Activated CD4-positive, alpha-beta T cell treated with anti-CD3 and anti-CD28 coated beads, Interleukin-2, amount 10 ng/mL, durations not matched to agents 24 days and 14 days (primary cell): ENCODE measurements at places on chromosomes 5 and 9.

DNA sequence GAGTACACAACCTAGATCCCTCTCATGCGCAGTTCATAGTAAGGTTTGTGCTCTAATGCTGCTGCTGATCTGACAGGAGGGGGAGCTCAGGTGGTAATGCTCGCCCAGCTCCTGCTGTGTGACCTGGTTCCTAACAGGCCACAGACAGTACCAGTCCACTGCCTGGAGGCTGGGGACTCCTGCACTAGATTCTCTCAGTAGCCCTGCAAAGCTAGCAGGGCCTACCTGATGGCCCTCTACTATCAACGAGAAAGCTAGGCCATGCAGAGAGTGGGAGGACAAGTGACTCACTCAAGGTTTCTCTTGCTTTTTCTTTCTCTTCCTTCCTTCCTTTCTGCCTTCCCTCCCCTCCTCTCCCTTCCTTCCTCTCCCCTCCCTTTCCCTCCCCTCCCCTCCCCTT lies 55.1 kb upstream of the TEX48 start:
- peaks cover 16% of the 10 kb centered on the region for H3K36me3 ChIP-seq
- DNase-seq = peak; percentile 67
- H3K27ac ChIP-seq = peak overlapping the region; percentile 93
- H3K27me3 ChIP-seq = no peaks in the 10 kb centered on the region
- H3K4me1 ChIP-seq = peaks cover 63% of the 10 kb centered on the region

DNA sequence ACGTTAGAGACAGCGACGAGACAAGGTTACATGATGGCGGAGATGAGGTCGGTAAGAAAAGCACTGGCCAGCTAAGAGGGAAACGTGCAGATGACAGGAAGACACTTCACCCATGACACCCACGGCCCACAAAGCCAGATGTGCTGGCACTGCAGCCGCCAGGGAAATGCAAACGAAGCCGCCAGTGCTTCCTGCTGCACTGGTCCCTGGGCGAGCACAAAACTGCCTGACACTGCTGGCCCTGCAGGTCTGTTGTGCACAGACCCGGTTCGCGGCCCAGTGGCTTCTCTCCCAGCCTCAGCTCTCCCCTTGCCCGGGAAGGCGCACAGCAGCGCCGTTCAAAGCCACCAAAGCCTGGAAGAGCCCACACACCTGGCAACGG lies 20.3 kb downstream of the QSOX2 start:
- H3K4me3 ChIP-seq = no peak overlapping the region
- DNase-seq = no peak
- no peak overlapping the region for H3K27ac ChIP-seq

DNA sequence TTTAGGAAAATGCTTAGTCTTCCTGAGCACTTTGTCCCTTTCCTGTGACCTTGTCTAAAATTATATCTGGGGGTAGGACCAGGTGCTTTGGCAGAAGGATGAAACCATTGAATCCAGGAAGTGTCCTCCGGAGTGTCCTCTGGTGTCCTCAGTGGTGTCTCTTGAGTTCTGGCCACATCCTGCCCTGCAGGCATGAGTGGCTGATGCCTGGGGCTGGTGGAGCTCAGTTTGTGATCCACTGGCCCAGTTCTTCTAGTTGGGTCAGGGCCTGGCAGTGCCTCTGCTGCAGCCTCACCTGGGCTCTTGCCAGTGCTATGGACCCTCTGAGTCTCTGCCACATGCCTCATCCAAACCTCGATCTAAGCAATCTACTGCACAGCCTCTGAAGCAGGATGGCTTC lies 14.4 kb upstream of the TMED7 start:
- DNase-seq = no peak
- H3K27ac ChIP-seq = no peak overlapping the region
- peaks cover 77% of the 10 kb centered on the region for H3K27me3 ChIP-seq
- H3K4me1 ChIP-seq = peaks cover 21% of the 10 kb centered on the region
- H3K4me3 ChIP-seq = no peak overlapping the region

DNA sequence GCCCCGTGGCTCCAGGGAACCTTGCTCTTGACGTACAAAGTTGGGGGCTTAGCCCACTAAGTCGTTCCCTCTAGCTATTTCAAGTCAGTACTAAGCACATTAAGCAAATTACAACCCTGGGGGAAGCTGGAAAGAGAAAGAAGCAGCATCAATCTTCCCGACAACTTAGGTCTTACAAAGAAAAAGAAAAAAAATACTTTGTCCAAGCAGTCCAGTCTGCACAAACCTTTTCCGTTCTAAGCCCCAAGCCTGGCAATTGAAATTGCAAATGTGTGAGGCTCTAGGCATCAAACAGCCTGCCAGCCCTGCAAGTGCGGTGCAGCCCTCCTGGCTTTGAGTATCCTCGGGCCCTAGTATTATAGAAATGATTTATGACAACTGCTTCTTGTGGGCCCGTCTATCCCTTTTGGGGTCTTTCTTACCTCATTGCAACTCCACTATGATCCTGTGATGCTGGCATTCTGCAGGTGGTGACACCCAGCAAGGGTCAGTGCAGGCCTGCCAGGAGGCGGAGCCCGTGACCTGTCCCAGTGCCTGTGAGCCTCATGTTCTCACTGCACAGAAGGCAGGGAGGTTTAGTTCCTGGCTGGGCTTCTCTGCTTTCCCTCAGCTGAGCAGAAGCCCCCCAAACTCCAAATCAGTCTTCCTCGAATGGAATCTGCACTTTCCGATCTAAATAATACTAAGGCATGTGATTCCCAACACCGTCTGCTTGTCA lies 232.3 kb upstream of the IRX2 start:
- H3K36me3 ChIP-seq = no peaks in the 10 kb centered on the region
- DNase-seq = no peak
- no peak overlapping the region for H3K27ac ChIP-seq
- H3K27me3 ChIP-seq = no peaks in the 10 kb centered on the region

GRCh38 chr5:82785456-82785855 lies 291.7 kb downstream of the TMEM167A start:
- H3K27me3 ChIP-seq = no peaks in the 10 kb centered on the region
- no peak overlapping the region for H3K4me3 ChIP-seq
- DNase-seq = no peak
- no peaks in the 10 kb centered on the region for H3K4me1 ChIP-seq
- H3K27ac ChIP-seq = no peak overlapping the region
- no peaks in the 10 kb centered on the region for H3K36me3 ChIP-seq

GRCh38 chr5:1950708-1951103 lies 68.0 kb upstream of the IRX4 start:
- no peaks in the 10 kb centered on the region for H3K36me3 ChIP-seq
- H3K4me3 ChIP-seq = no peak overlapping the region
- no peak overlapping the region for H3K27ac ChIP-seq
- peaks cover 5% of the 10 kb centered on the region for H3K27me3 ChIP-seq

DNA sequence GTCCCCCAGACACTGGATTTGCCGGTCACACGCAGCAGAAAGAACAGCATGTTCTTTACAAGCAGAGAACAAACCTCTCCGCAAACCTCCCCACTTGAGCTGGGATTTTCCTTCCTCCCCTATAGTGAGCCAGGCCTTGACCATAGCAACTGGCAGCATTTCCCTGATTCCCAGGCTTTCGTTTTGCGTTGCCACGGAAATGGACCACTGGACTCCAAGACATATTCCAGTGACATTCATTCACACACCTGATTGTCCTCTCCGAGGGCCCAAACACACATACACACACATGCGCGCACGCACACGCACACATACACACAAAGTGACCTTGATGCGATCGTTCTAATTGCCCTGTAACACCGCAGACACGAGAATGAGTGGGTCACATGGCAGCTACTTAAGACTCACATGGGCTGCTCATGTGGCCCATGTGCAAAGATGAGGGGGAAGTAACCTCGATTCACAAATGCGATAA lies 80.9 kb upstream of the CPEB4 start:
- H3K4me1 ChIP-seq = no peaks in the 10 kb centered on the region
- no peak overlapping the region for H3K4me3 ChIP-seq
- DNase-seq = no peak
- no peaks in the 10 kb centered on the region for H3K36me3 ChIP-seq

DNA sequence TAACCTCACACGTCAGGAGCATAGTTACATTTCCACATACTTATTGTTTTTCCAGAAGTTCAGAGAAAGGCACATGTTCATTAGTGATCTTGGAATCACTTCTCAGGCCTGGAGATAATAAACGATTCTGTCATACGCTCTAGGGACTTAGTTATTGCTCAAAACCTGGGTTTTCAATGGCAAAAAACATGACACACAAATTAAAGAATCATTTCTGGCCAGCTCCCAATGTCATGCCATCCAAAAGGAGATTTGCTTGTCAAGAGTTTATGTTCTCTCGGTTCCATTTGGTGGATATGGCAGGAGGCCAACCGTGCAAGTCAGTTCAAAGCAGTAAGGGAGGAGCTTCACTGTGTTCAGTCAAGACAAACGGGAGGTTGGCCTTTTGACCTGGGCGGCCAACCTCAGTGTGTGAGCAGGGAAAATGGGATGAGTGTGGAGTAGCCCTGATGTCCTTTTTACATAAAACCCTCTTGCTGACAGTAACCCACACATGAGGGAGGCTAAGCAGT lies 123.4 kb downstream of the NXNL2 start:
- peaks cover 16% of the 10 kb centered on the region for H3K27me3 ChIP-seq
- no peak overlapping the region for H3K4me3 ChIP-seq
- no peaks in the 10 kb centered on the region for H3K36me3 ChIP-seq
- H3K4me1 ChIP-seq = no peaks in the 10 kb centered on the region
- DNase-seq = no peak

- H3K4me1 ChIP-seq = peaks cover 6% of the 10 kb centered on the region
- no peaks in the 10 kb centered on the region for H3K36me3 ChIP-seq
- no peak for DNase-seq
- H3K27me3 ChIP-seq = no peaks in the 10 kb centered on the region
Measured at GRCh38 chr5:127940854-127941253, 142.7 kb upstream of the SLC12A2 start.

- peaks cover 6% of the 10 kb centered on the region for H3K4me1 ChIP-seq
- H3K27me3 ChIP-seq = no peaks in the 10 kb centered on the region
- H3K4me3 ChIP-seq = no peak overlapping the region
Measured at GRCh38 chr5:66993448-66993847, 203.2 kb downstream of the CD180 start.

DNA sequence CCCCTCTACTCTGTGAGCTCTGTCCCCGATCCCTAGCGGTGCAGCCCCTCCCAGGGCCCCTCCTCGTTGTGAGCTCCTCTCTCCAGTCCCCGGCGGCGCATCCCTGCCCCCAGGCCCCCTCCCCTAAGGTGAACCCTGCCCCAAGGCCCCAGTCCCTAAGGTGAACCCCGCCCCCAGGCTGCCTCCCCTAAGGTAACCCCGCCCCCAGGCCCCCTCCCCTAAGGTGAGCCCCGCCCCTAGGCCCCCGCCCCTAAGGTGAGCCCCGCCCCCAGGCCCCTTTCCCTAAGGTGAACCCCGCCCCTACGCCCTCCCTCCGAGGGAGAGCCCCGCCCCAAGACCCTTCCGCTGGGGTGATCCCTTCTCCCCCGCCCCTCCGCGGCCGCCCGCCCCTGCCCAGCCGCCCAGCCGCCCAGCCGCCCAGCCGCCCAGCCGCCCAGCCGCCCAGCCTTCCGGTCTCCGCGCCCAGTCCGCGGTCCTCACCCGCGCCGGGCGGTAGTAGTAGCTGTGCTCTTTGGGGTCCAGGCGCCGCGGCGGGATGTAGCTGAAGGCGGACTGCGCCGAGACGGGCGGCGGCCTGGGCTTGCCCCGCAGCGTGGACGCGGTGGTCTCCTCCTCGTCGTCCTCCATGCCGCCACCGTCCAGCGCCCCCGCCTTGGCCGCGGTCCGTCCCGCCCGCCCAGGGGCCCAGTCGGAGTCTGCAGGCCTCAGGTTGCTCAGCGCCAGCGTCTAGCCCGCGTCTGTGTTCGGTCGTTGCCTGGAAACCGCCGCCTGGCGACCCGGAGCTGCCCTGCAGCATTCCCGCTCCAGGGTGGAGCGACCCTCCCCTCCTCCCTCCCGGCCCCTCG lies at the start of gene CFAP90:
TSS of gene CFAP90 (minus strand) at position 739 of the 845 bp plus-strand sequence. CDS start at position 627, 112 bp downstream.
- peaks cover 42% of the 10 kb centered on the region for H3K27me3 ChIP-seq
- DNase-seq = peak; percentile 61
- H3K4me3 ChIP-seq = peak within 1 kb of the TSS; percentile 76
- H3K27ac ChIP-seq = no peak within 1 kb of the TSS

GRCh38 chr5:137712139-137712667 lies 23.7 kb downstream of the KLHL3 start:
- no peaks in the 10 kb centered on the region for H3K27me3 ChIP-seq
- no peaks in the 10 kb centered on the region for H3K4me1 ChIP-seq
- H3K27ac ChIP-seq = no peak overlapping the region
- DNase-seq = no peak

DNA sequence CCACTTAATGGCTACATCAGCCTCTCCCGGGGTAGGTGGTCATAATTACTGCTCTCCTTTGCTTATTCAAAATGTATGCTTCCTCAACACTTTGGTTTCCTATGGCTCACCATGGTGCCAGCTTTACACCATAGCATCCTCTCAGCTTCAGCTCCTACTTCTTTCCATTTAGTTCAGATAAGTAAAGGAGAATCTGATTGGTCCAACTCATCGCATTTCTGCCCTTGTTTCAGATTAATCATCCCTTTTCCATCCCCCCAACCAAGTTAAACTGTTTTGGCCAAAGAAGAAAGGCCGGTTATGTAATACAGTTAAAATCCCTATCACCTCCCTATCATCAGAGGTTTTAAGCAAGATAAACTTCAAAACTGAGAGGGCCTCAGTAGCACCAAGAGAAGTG lies 130.5 kb downstream of the CETN3 start:
- no peaks in the 10 kb centered on the region for H3K27me3 ChIP-seq
- no peak overlapping the region for H3K27ac ChIP-seq
- H3K36me3 ChIP-seq = no peaks in the 10 kb centered on the region

DNA sequence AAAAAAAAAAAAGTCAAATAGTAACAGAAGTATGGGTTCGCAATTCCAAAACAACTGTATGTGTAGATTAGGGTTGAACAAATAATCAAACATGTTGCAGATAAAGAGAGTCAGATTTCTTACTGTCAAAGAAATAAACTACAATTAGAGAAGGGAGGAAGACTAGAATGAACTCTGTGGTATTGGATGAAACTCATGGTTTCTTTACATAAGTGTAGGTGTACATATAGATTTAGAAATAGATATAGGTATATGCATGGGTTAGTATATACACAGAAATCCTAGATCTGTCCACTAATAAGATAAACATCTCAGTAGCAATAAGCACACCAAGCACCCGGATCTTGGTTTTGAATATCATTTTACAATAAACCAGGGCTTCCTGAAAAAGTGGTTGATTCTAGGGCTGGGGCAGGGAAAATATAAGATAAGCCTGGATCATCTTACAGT lies 21.3 kb downstream of the DTWD2 start:
- H3K4me1 ChIP-seq = no peaks in the 10 kb centered on the region
- no peak overlapping the region for H3K4me3 ChIP-seq
- H3K27me3 ChIP-seq = no peaks in the 10 kb centered on the region
- DNase-seq = no peak
- H3K36me3 ChIP-seq = no peaks in the 10 kb centered on the region

DNA sequence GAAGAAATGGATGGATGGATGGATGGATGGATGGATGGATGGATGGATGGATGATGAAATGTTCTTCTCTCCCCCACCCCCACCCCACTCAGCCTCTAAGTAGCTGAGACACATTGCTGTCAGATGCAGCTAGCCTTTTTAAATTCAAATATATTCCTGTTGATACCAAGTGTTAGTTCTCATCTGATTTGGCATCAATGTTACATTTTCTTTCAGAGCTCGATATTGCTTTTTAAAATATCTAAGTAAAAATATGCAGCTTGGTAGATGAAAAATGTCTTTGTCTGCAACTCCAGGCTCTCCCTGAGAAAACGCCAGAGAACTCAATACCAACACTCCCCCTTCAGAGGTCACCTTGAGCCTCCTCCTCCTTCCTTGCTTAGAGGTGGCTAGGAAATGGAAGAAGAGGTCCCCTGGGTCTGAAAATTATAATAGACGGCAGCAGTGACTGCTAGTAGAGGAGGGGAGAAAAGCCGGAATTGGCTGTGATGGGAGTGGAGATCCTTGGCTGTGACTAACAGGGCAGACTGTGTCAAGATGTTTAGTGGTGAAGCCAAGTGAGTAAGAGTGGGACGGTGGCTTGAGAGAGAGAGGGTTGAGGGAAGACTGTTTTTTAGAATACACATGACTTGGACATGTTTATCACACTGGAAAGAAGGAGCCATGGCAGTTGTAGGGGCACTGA lies 156.0 kb downstream of the ZNF462 start:
- no peak for DNase-seq
- no peaks in the 10 kb centered on the region for H3K27me3 ChIP-seq
- H3K27ac ChIP-seq = no peak overlapping the region
- H3K4me1 ChIP-seq = peaks cover 4% of the 10 kb centered on the region
